ENCODE measurements at places on chromosomes 4 and X.

- DNase-seq, result no peak
Measured at GRCh38 chr4:52015366-52015765, 4.8 kb downstream of the LRRC66 start.

DNA sequence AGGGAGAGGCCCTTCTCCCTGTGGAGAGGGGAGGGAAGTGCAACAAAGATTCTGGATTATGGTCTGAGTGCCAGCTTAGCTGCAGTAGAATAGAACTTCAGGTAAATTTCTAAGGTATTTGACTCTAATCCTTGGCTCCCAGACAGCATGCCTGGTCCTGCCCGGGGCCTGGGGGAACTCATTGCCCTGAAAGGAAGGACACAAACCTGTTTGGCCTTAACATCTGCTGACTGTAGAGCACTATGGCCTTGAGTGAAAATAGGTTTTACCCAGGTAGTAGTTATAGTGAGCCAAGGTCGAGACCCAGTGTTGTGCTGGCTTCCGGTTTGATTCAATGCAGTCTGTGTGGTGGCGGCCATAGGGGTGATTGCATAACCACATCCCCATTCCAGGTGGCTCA is 64.4 kb downstream of the RPS6KA6 start:
- DNase-seq, result no peak

GRCh38 chr4:4818415-4819212 is 40.9 kb upstream of the MSX1 start:
- no peak for DNase-seq

DNA sequence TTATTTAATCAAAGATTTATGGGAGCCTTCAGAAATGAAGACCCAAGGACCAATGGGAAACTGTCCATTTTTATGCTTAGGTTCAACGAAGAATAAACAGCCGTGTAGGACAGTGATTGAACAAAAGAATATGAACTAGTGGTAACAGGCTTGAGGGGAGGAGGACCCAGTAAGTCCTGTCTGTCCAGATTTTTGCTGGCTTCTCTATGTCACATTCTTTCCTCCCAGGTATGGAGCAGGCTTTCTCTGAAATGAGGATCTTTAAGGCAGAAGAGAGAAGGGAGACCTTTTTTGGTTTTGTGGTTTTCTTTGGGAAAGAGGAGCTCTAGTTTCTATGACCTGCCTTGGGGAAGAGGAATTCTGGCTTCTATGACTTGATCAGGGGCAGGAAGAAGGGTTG is 74.1 kb downstream of the BANK1 start:
- DNase-seq, result no peak
